ENCODE measurements at places on chromosomes 12 and 14.

DNA sequence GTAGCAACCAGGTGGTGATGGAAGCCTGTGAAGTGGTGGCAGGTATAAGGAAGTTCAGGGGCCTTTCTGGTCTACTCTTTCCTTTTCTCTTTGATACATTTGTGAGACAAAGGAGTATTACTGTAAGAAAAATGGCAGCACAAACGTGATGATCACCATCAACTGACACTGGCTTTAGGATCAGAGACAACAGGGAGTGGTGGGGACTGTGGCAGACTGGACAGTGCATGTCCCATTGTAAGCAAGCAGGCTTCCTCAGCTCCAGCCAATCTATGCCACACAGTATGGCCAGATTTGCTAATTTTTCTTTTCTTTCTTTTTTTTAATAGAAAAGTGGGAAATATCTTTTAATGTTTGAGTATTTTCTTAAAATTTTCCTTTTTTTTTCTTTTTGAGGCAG lies 19.0 kb upstream of the IFT81 start:
- no peak for DNase-seq

GRCh38 chr14:104510794-104511611 lies 68.6 kb upstream of the C14orf180 start:
- peak; percentile 49 for DNase-seq

DNA sequence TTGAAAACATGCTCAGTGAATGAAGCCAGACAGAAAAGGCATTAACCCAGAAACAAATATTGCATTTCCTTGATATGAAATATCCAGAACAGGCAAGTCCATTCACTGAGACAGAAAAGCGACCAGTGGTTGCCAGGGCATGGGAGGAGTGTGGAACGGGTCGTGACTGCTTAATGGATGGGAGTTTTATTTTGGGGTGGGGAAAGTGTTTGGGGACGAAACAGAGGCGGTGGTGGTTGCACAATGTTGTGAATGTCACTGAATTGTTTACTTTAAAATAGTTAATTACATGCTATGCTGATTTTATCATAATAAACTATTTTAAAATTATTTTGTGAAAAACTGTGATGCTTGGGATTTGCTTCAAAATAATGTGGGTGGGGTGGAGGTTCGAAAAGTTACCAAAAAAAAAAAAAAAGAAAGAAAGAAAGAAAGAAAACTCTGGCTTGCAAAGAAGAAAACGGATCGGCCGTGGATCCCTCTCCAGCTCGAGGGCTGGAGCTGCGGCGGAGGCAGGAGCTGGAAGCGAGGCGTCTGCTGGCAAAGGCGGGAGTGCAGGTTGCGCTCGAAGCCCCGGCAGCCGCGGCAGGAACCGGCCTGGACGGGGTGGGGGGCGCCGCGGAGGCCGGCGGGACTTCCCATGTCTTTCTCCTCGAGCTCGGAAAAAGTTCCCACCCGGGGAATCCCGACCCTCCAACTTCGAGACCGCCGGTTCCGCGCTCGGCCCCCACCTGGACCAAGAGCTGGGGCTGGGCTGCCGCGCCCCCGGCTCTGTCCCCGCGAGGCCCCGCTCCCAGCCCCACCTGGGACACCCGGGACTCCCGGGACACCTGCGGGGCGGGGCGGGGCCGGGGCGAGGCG lies 524 bp upstream of the P2RX2 start:
- DNase-seq, result no peak

GRCh38 chr12:73413051-73413450 lies 1124.6 kb upstream of the ATXN7L3B start:
- no peak for DNase-seq

DNA sequence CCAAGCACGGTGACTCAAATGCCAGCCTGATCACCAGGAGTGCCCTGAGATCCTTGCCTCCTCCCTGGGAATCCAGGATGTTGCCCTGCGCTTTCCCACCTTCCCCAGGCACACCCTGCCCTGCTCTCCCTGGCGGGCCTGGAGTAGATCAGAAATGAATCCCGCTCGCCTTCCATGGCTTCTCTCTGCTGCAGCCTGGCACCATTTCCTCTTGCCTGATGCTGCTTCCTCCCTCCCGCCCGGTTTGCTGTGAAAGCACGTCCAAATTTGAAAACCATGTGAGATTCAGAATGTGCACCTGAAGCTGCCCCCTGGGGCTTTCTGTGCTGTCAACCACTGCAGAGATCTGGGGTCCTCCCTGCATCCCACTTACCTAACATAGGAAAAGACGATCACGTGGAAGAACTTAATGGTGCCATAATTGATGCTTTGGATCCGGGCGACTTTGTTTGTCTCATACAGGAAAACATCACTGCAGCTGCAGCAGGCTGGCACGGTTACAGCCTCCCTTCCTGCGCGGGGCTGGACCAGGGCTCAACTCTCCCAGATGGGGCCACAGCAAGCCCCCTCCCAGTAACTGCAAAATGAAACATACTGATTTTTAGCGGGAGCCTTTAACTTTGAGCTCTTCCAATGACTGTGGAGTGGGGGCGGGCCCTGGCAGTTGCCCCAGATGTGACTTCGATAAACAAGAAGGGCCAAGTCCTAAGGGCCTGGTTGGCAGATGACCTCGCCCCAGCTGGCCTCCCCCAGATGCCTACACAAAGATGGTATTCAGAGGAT lies 24.9 kb upstream of the C12orf76 start:
- DNase-seq, result no peak

- peak; percentile 100 for DNase-seq
These were observed at the start of gene GOLGA5 for GRCh38 chr14:92793709-92794546. TSS of gene GOLGA5 (plus strand) at chr14:92794305. CDS start at chr14:92797438, 3,133 bp downstream.

- DNase-seq, result no peak
These were observed 4.9 kb upstream of the VASH1 start for GRCh38 chr14:76756371-76756750.

DNA sequence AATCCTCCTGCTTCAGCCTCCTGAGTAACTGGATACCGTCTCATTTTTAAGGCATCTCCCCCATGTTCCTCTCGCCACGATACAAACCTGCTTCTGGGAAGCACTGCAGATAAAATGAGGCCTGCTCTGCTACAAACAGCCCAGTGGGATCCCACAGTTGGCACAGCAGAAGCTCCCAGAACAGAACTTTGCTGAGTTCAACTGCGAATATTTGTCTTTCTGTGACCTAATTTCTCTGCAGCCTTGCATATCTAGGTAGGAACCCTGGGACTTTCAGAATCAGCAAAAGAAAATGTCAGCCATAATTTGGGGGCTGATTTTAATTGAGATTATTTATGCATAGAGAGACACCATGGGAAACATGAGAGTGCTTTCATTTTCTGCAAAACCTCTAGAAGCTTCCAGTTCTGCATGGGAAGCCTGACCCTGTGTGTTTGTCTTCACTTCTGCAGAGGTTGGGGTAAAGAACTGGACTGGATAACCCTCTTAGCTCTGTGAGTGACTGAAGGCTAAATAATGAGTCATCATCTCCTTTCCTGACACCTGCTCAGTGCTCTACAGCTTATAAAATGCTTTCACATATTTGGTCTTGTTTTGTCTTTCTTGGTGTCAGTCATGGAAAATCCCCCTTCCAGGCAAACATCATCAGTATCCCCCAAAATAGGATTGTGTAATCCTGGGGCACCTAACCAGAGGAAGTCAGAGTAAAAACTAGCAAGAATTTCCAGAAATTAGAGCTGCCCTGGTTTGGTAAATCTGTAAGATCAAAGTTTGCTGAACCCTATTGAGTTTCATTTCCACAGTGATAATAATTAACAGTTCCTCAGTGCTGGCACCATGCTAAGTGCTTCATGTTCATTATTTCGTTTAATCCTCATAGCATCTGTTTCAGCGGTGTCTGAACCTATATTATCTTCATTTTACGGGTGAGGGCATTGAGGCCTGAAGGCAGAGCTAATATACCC lies 185.8 kb downstream of the SLC15A4 start:
- DNase-seq, result no peak

GRCh38 chr12:1807087-1807860 lies 13.1 kb upstream of the LRTM2 start:
- no peak for DNase-seq

GRCh38 chr12:94260717-94261116 lies 112.3 kb downstream of the PLXNC1 start:
- no peak for DNase-seq

DNA sequence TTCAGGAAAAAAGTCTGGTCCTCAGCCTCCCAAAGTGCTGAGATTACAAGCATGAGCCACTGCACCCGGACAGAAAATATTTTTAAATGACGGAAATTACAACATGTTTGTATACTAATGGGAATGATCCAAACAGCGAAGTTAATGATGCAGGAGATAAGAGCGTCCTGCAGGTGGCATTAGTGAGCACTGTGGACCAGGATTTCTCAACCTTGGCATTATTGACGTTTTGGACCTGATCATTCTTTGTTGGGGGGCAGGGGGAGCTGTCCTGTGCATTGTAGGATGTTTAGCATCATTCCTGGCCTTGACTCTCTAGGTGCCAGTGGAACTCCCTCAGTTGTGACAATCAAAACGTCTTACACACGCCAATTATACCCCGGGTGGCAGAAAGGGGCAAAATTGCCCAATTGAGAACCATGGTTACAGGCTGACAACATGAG lies 34.1 kb downstream of the SCFD1 start:
- DNase-seq, result no peak

DNA sequence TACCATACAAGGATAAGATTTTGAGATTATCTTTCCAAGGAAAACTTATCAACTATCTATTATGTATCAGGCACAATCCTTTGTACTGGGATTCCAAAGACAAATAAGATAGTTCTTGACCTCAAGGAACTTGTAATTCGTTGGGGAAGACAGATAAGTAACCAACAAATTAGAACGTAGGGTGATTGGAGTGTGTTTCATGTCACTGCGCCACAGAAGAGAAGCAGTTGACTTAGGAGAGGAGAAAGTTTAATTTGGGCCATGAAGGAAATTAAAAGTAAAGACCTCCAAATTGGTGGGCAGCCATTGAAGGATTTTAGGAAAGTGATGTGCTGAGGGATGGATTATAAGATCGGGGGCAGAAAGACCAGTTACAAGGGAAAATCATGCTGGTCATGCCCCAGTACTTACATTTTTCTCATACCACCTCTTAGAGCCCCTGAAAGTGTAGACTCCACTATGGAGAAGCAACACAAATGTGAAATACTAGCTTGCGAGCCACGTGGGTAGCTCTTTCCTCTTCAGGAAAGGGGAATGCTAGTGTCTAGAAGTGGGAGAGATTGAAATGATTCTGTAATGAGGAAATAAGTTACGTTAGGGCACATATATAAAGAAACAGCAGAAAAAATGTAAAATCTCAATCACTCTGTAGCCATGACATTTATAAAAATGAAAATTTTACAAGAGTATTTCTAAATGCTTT lies 148.7 kb downstream of the ETV6 start:
- no peak for DNase-seq

- DNase-seq, result no peak
These were observed 26.5 kb upstream of the RIC8B start for GRCh38 chr12:106747973-106748436.

- DNase-seq, result no peak
These were observed 17.5 kb downstream of the YBX3 start for GRCh38 chr12:10705655-10706054.

DNA sequence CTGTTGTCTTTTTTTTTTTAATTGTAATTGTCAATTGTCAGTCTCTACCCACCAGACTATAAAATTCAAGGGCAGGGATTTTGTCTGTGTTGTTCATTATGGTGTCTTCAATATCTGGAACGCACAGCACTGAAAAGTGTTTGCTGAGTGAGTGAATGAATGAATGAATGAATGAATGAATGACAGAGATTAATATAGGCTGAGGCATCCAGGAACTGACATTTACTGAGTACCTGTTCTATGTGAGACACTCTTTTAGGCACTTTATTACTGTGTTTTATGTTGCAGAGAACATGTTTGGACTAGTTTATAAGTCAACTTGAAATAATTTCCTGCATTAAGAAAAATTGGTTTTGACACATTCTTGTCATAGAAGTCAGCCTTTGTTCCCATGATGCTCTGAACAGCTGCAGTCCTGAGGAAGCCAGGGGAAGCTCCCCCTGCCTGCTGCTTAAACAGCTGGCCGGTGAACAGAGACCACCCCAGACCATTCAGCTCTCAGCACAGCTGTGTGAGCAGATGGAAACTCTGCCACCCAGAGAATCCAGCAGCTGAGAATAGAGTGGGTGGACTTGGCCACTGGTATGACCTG lies 160.7 kb upstream of the CCND2 start:
- DNase-seq, result no peak

DNA sequence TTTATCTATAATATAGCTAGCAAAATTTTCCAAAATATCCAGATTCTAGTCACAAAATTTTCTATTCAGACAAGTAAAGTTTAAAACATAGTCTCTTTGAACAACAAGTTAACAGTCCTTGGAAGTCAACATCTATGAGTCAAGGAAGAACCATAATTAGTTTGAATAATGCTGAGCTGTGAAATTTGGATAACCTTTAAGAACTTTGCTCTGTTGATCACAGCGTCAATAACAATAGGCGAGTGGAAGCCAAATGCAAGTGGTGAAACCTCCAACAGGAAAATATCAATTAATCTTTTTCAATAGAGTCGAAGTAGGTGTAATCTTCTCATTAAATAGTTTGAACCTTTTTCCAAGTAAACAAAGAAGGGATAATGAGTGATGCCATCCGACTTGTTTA lies 466.6 kb downstream of the FOXG1 start:
- no peak for DNase-seq

- no peak for DNase-seq
These were observed 81.6 kb downstream of the MYRFL start for GRCh38 chr12:69906411-69907216.

DNA sequence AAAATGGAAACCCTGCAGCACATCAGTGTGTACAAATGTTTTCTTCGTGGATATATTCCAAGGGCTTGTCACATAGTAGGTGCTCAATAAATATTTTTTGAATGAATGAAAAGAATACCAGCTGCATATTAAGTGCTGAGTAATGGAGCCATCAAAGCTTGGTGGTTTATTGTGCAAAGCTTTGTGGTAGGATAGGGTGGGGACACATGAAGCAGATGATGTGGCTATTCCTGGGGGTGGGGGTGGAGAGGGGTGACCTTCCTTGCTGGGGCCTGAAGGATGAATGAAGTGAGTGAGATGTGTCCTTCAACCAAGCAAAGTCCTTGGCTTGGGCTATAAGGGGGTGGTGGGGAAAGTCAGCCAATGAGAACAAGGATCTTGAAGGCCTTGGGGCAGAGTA lies 4.3 kb upstream of the KRT81 start:
- no peak for DNase-seq

DNA sequence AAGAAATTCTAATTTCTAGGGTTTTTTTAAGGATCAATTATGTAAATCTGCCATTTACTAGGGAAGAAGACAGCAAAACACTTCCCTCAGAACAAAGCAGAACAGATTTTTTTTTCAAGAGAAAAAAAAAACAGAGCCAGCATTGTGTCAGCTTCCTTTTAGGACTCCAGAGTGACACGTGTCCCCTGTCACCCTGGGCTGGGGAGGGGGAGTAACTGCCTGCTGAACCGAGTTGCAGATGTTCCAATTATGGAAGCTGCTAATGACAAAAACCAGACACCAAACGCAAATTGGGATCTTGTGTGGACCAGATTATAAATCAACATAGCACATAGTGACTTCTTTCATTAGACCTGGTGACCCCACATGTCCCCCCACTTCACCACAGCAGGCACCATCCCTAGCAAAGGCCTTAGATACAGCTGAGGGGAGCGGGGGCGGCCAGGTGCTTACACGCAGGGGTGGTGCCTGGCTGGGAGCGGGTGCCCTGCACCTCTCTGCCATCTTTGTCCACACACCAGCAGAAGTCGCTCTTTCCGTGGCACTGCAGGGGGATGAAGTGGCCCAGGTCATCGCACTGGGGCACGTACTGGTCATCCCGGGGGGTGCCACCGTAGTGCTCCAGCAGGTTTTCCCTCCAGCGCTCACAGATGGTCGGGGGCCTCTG lies 25.4 kb downstream of the RTRAF start:
- no peak for DNase-seq

Measured in cerebellar nuclear complex (tissue), 1 donor.